ENCODE measurements at places on chromosomes 11 and 22.

GRCh38 chr22:36419177-36419911 is 31.6 kb upstream of the MYH9 start:
- DNase-seq: no peak

DNA sequence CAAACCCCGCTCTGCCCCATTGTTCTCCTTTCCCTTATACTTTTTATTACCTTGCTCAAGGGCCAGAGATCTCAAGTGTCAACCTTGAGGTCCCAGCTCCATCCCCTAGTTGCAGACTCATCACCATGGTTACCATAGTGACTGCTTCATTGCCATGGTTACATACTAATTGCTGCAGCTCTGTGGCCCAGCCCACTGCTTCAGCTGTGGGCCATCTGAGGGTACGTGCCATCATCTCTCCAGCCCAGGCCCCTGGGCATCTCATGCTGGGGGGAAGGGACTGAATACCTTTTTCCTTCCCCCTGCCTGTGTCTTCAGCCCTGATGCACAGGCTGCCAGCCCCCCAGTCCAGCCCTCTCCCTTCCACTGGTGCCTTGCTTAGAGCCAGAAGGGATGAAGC is 22.2 kb downstream of the TREH start:
- DNase-seq: no peak

DNA sequence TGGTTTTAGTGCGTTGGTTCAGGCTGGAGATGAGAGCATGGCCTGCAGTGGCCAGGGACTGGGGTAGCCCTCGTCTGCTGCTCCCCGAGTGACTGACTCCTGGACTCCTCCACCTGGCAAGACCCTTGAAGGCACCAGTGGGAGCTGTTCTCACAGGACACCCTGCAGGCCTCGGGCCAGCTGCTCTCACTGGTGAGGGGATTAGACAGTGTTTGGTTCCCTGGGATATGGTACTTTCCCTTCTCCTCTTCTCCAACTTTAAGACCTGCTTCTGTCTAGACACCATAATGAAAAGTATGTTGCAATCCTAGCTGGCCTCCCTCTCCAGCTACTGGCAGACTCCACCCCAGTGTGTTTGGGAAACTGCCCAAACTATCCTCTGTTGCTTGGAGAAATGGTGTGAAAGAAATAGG is 168.8 kb upstream of the CADM1 start:
- DNase-seq: no peak

DNA sequence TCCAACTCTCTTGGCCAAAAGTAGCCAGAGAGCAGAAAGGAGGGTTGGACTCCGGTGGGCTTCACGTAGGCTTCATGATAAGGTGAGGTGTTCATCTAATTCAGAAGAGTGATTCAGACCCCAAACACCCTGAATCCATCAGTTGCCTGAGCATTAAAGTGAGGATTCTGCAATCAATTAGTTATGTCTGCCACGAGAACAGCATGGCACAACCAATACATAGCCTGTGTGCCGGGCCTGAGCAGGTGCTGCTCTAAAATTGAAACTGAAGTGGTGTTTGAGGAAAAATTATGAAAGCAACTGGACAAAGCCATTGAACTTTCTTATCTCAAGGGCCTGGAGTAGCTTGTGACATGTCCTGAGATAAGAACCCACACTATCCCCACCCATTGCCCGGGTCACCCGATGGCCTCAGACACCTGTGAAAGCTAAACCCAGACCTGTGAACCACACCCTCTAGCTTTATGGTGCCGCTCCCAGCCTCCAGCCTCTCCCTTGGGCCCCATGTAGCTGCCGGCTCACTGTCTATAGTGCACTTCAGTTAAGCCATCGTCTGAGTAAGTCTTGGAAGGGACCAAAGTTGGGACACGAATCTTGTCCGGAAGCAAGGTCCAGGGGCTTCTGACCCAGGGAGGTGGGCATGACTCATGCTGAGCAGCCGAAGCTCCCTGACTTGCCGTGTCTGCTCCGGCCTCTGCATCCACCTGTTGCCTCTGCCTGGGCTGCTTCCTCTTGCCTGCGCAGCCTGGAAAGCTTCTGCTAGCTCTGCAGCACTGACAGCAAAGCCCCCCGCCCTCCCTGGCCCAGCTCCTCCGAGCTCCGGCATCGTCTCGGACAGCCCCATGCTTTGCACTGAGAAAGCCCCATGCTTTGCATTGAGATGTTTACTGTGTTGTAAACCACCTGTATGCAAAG is 5.7 kb upstream of the MYEOV start:
- no peak for DNase-seq

DNA sequence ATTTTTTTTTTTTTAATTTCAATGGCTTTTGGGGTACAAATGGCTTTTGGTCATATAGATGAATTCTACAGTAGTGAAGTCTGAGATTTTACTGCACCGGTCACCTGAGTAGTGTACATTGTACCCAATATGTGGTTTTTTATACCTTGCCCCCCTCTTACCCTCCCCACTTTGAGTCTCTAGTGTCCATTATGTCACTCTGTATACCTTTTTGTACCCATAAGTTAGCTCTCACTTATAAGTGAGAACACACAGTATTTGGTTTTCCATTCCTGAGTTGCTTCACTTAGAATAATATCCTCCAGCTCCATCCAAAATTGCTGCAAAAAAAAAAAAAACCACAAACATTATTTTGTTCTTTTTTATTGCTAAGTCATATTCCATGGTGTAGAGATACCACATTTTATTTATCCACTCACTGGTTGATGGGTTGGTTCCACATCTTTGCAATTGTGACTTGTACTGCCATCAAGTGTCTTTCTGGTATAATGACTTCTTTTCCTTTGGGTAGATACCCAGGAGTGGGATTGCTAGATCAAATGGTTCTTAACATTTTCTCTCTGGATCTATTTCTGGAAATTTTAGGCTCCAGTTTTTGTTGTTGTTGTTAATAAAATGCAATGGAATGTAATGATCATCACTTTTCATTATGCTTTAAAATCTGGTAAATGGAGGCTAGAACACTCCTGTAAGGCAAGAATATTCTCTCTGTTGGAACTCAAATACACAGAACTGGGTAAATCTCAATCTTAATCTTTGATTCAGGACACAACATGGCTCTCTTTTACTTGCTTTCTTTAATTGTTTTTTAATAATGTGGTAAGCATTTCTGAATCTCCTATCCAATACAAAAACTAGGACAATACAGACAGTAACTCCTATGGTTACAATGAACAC is 10.3 kb downstream of the NEAT1 start:
- DNase-seq: no peak

GRCh38 chr11:130379276-130379675 is 49.1 kb downstream of the ADAMTS8 start:
- DNase-seq: no peak

DNA sequence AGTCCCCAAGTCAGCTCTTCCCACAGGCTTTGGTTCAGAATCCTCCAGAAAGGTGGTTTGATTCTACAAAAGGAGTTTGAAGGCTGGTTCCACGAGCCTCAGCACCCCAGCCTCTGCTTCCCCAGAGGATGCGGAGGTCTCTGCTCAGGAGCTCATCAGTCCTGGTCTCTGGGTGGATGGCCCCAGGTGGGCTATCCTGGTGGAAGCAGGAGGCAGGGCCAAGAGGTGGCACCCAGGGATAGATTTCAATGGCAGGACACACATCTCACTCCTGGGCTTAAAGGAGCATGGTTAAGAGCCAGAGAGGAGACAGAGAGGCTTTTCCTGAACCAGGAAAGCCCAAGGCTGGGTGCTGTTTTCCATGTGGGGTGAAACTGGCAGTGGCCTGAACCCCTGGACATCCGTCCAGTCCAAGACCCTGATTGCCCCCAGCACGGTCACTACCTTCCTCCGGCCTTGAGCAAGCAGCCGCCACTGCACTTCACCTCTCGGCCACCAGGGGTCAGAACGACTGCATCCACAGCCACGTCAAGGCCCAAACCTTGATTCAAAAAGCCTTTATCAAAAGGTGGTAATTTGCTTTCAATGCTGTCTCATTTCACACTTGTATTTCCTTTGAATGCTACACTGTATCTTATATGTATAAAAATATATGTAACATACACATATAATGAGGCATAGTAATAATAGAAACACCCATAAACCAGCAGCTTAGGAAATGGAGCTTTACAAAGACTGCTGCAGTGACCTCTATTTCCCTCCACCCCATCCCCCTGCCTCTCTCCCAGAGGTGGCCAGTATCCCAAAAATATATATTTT is 19.3 kb upstream of the FXYD2 start:
- peak; percentile 54 for DNase-seq

DNA sequence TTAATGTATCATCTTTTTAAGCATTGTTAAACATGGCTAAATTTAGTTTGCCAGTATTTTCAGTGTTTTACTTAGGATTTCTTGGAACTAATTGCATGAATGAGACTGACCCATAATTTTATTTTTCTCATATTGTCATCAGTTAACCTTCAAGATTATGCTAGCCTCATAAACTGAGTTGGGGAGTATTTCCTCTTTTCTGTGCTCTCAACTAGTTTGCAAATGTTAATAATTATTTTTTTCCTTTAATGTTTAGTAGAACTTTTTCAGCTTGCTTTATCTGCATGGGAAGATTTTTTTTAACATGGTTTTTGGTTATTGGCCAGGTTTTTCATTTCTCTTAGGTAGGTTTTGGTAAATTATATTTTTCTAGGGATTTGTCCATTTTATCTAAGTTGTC is 235.4 kb upstream of the SESN3 start:
- no peak for DNase-seq

DNA sequence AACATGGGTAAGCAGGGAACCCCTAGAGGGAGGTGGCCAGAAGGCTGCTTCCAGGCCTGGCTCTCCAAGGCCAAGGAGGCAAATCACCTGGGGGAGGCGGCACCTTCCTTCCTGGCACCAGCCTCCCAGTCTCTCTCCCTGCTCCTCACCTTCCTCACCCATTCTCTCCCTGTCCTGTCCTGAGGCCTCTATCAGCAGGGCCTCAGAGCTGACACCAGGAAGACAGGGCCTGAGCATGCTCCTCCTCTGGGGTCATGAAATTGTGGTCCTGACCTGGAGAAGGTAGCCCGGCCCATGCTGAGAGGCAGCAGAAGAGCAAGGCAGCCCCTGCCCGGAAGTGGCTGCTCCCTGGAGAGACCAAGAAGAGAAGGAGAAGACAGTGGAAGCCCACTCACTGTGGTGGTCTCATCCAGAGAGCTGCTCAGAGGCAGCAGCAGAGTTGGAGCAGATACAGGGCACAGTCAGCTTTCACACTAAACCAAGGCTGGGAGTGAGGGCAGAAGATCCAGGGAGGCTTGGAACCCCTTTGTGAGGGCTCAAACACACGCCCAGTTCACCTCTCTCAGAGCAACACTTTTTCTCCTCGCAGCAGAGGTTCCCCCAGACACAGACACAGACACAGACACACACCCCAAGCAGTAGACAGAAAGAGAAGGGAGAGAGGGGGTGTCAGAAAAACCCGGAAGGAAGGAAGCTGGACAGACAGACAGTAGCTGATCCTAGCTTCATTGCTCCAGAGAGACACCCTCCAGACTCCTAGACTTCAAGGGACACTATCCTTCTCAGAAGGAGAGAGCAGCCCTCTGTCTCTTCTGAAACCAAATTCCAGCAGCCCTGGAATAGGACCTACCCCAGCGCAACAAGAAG is 1.8 kb downstream of the BCL9L start:
- DNase-seq: no peak

GRCh38 chr11:114614127-114614720 is 18.6 kb upstream of the NXPE4 start:
- no peak for DNase-seq

GRCh38 chr22:22720724-22721261 is 76.4 kb downstream of the GGTLC2 start:
- no peak for DNase-seq
